ENCODE measurements at places on chromosomes 11 and 22. TPM values are rescaled to one million over a fixed set of nuclear protein-coding genes. Genes with fewer than 3 reads are reported as not detected.
A peak's percentile ranks its signal among the peaks of the same experiment; 100 is the strongest.

DNA sequence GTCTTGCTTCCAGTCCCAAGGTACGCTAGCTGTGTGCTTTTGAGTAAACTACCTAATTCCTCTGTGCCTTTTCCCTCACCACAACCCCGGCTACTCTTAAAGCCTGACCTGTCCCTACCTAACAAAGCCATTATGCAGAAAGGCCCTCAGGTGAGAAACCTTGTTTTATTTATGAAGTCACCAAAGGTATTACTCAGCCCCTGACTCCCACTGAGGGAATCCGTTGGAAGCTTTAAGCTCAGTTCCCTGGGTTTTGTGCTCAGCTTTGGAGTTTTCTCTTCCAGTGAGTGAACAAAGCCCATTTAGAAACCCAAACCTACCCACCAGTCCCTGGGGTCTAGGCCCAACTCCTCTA is 90.9 kb downstream of the APIP start:
- H3K36me3 ChIP-seq = no peaks in the 10 kb centered on the region
- no peak overlapping the region for H3K4me3 ChIP-seq
- H3K27me3 ChIP-seq = peaks cover 5% of the 10 kb centered on the region
- H3K4me1 ChIP-seq = no peaks in the 10 kb centered on the region
- DNase-seq = no peak
- H3K27ac ChIP-seq = no peak overlapping the region

OR5A1 gene
- total RNA-seq = not detected

DNA sequence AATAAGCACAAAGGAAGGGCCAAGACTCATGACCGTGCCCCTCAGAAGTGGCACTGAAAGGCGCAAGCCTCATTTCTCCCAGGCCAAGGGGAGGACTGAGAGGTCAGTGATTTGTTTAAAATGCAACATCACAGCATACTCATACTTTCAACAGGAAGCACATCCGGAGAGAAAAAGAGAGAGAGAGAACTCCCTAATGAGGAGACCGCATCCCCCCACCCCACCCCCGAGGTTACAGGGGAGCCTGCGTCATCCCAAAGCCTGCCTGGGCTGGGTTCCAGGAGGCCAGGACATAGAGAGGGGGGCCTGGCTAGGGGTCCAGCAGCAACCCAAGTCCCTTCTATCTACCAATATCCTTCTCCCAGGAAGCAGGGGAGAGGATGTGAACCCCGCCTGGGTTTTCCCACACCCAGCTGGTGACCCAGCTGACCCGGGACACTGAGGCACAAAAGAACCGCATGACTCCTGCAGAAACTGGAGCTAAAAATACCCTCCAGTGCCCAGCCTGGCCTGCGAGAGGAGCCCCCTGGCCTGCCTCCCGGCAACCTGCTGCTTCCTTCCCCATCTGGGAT is 3.8 kb downstream of the CSNK1E start:
- DNase-seq = peak; percentile 96
- H3K27ac ChIP-seq = peak overlapping the region; percentile 88
- H3K27me3 ChIP-seq = no peaks in the 10 kb centered on the region
- H3K4me3 ChIP-seq = peak overlapping the region; percentile 80
- H3K36me3 ChIP-seq = peaks cover 63% of the 10 kb centered on the region

GP1BB gene
- 0.53 TPM for total RNA-seq

MMP3 gene
- total RNA-seq = 0.32 TPM

- H3K27me3 ChIP-seq = no peaks in the 10 kb centered on the region
- H3K4me1 ChIP-seq = peaks cover 39% of the 10 kb centered on the region
- no peak overlapping the region for H3K4me3 ChIP-seq
- H3K27ac ChIP-seq = no peak overlapping the region
- peaks cover 13% of the 10 kb centered on the region for H3K36me3 ChIP-seq
- no peak for DNase-seq
Observed at GRCh38 chr22:29207562-29208501, 2.1 kb downstream of the EMID1 start.

DNA sequence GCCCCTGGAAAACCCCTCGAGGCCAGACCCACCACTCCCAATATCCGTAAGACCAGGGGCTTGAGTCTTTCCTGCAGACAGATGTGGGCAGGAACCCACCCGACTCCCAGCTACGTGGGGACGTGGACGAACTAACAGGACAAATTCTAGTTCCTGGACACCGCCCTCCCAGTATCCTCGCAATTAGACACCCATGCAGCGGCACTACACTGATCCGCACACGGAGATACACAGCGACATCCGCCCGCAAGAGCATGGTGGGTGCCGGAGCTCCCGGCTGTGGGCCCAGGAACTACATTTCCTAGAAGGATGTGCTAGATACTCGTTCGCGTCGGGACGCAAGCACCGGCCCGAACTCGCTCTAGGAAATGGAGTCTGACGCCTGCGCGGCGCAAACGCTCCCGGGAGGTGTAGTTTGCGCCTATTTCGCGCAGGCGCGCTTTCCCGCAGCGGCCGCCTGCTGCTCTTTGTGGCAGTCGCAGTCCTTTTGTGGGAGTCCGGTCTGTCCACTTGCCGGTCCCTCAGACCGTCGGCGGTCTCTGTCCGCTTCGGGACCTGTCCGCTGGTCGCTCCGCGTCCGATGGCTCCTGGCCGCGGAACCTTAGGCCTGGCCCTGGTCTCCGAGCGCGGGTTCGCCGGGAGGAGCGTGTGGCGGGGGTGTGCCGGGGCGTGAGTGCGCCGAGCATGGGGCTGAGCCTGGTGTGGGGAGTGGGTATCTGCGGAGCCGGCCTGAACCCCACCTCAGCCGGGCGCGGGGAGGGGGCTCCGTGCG is at the start of gene ZNF74:
Gene ZNF74 (plus strand): TSS at position 447 of the 772 bp plus-strand sequence. CDS start 478 bp downstream, outside the sequence.
- no peaks in the 10 kb centered on the region for H3K27me3 ChIP-seq
- peak within 1 kb of the TSS; percentile 71 for H3K4me3 ChIP-seq
- peak within 1 kb of the TSS; percentile 19 for H3K27ac ChIP-seq
- H3K36me3 ChIP-seq = peaks cover 4% of the 10 kb centered on the region
- DNase-seq = peak; percentile 81

SGSM1 gene
- total RNA-seq = not detected

GRCh38 chr11:34627197-34627596 is 6.3 kb downstream of the EHF start:
- peaks cover 7% of the 10 kb centered on the region for H3K4me1 ChIP-seq
- DNase-seq = no peak
- no peaks in the 10 kb centered on the region for H3K36me3 ChIP-seq
- H3K4me3 ChIP-seq = no peak overlapping the region
- no peak overlapping the region for H3K27ac ChIP-seq

OR2AG2 gene
- not detected for total RNA-seq

MISFA gene
- total RNA-seq = 0.91 TPM

DNA sequence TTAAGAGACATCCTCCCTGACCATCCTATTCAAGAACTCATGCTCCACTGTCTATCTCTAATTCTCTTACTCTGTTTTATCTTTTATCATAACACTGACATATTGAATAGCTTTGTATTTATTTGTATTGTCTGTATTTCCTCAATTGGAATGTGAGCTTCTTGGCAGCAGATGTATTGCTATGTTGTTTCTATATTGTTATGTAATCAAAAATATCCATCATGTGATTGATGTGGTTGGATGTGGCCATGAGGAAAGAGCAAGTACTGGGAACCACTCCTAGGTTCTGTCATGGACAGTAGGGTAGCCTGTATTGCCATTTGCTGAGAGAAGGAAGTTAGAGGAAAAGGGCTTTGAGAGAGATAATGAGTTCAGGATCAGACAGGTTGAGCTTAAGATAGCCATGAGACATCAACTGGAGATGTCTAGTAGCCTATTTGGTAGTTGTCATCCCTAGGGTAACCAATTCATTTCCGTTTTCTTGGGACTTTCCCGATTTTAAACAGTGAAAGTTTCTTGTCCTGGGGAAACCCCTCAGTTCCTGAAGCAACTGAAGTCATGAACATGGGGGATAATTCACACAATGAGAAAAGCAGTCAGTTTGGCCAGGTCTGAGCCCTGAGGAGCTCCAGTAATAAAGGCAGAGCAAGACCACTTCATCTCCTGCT is 404.5 kb downstream of the INSC start:
- no peaks in the 10 kb centered on the region for H3K27me3 ChIP-seq
- H3K4me3 ChIP-seq = no peak overlapping the region
- DNase-seq = no peak
- H3K4me1 ChIP-seq = no peaks in the 10 kb centered on the region
- no peak overlapping the region for H3K27ac ChIP-seq

GRCh38 chr22:45603619-45604018 is 68.0 kb upstream of the ATXN10 start:
- no peaks in the 10 kb centered on the region for H3K27me3 ChIP-seq
- H3K4me3 ChIP-seq = peak overlapping the region; percentile 1
- DNase-seq = peak; percentile 69
- peak overlapping the region; percentile 98 for H3K27ac ChIP-seq
- peaks cover 68% of the 10 kb centered on the region for H3K4me1 ChIP-seq

DNA sequence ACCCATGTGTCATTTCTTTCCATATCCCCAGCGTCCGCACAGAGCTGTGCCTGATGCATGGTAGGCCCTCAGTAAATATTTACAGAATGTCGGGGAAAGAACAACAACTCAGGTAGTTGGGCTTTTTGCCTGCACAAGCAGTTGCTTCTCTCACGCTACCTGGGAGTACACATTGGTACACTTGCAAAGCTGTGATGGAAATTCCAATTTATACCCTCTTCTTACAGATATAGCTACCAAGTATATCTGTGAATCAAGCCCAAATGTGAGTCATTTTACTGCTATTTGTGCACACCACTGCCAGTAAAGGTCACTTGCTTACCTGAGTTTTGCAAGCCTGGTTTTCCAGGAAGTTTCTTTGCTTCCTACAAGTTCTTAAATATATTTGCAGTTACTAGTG is 333.0 kb upstream of the NARS2 start:
- H3K27me3 ChIP-seq = no peaks in the 10 kb centered on the region
- no peak overlapping the region for H3K4me3 ChIP-seq
- H3K36me3 ChIP-seq = no peaks in the 10 kb centered on the region
- no peak for DNase-seq

- no peak overlapping the region for H3K4me3 ChIP-seq
- no peaks in the 10 kb centered on the region for H3K36me3 ChIP-seq
- no peak overlapping the region for H3K27ac ChIP-seq
- H3K4me1 ChIP-seq = peaks cover 7% of the 10 kb centered on the region
Observed at GRCh38 chr22:19815823-19816290, 38.8 kb downstream of the GNB1L start.

- no peak for DNase-seq
- H3K27me3 ChIP-seq = no peaks in the 10 kb centered on the region
- no peak overlapping the region for H3K27ac ChIP-seq
- H3K36me3 ChIP-seq = no peaks in the 10 kb centered on the region
Observed at GRCh38 chr11:38305682-38306081, 1707.6 kb upstream of the RAG2 start.

GRCh38 chr11:45321031-45321595 is 35.0 kb upstream of the SYT13 start:
- DNase-seq = peak; percentile 31
- H3K36me3 ChIP-seq = no peaks in the 10 kb centered on the region
- peaks cover 11% of the 10 kb centered on the region for H3K27me3 ChIP-seq
- H3K27ac ChIP-seq = no peak overlapping the region
- H3K4me3 ChIP-seq = no peak overlapping the region
- no peaks in the 10 kb centered on the region for H3K4me1 ChIP-seq

DNA sequence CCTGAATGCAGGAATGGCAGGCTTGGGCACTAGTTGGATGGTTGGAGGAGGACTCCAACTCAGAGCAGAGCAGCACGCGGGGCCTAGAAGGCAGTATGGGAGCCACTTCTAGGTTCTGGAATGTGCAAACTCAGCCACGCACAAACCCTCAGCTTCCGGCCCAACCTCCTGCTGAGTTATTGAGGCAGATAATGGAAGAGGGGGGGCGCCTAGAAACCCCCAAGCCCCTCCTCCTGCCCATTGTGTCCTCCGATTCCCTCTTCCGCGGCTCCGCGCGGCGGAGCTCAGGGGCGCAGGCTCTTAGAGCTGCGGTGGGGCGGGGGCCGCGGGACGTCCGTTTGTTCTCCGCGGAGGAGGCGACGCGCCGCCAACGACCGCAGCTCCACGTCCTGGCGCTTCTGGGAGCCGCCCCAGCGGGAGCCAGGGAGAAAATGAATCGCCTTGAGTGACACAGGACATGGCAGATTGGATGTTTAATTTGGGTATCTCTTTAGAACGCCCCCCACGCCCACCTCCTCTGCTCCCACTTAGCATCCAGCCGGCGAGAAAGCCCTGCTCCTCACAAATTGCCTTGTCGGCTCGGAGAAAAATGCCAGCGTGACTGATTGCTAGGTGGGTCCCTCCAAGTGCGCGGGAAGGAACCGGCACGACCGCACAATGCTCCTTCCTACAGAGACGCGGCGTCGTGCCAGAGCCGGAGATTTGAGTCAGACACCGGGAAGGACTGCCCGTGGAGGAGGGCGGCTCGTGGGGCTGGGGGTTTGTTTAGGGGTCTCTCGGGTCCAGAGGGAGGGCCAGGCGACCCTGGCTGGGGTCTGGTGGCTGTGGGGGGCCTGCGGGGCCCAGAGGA is 144.6 kb downstream of the NECTIN1 start:
- H3K27me3 ChIP-seq = no peaks in the 10 kb centered on the region
- DNase-seq = peak; percentile 82
- peaks cover 18% of the 10 kb centered on the region for H3K4me1 ChIP-seq
- peak overlapping the region; percentile 52 for H3K4me3 ChIP-seq
- H3K36me3 ChIP-seq = no peaks in the 10 kb centered on the region

DNA sequence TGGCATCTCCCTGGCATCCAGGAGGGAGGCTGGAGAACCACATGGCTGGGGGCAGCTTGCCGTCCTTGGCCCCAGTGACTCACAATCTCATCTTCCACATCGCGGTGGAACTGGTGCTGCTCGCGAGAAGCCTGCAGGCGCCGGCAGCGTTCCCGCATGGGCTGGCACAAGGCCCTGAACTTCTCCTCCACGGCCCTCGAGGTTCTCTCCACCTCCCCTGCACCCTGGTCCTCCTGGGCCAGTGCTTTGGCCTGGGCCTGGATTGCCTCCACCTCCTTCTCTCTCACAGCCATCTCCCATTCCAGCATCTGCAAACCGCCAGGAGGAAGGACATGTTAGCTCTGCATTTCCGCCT is 16.3 kb upstream of the RBM4B start:
- no peak overlapping the region for H3K27ac ChIP-seq
- DNase-seq = no peak
- no peaks in the 10 kb centered on the region for H3K36me3 ChIP-seq
- no peaks in the 10 kb centered on the region for H3K4me1 ChIP-seq
- no peak overlapping the region for H3K4me3 ChIP-seq

GRCh38 chr22:33747029-33747428 is 173.2 kb downstream of the LARGE1 start:
- no peak for DNase-seq
- H3K27ac ChIP-seq = no peak overlapping the region

Data from SJSA1 (cell line).